Tongue (tissue), 3 donors: ENCODE measurements at places on chromosomes 5 and 9.

GRCh38 chr5:126300293-126300692, 122.9 kb upstream of the GRAMD2B start:
- DNase-seq = no peak

DNA sequence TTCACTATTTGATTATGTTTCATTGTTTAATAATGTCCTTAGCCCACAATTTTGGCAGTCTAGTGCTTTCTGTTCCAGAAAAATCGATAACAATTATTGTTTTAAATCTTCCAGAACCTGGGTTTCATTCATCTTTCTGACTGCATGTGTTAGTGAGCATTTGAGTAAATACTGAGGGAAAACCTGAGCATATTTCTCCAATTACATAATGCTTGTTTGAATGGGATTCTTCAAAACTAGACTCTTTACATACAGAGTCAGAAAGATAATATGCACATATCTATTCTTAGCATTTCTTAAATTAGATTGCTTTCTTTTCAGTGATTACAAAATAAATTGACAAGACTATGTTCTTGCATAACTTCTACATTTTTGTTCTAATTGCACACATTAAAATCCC, 21.9 kb downstream of the GABRA6 start:
- DNase-seq = no peak

GRCh38 chr9:81461196-81461595, 228.2 kb downstream of the TLE1 start:
- no peak for DNase-seq

- DNase-seq = no peak
Observed at GRCh38 chr5:111229871-111230810, 6.0 kb downstream of the CAMK4 start.

- DNase-seq = no peak
Observed at GRCh38 chr5:87570366-87570765, 157.6 kb upstream of the CCNH start.

GRCh38 chr5:181088289-181088688, 42.7 kb downstream of the OR2V1 start:
- DNase-seq = no peak

DNA sequence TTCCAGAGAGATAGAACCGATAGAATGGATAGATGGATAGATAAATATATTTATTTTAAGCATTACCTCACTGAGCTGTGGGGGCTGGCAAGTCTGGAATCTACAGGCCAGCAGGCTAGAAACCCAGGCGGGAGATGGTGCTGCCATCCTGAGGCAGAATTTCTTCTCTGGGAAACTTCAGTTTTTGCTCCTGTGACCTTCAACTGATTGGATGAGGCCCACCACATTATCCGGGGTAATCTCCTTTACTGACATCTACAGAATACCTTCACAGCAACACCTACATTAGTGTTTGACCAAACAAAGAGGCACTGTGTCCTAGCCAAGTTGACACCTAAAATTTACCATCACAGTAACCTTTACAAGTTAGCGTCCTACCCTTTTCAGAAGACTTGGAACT, 29.2 kb upstream of the TENT4A start:
- no peak for DNase-seq

DNA sequence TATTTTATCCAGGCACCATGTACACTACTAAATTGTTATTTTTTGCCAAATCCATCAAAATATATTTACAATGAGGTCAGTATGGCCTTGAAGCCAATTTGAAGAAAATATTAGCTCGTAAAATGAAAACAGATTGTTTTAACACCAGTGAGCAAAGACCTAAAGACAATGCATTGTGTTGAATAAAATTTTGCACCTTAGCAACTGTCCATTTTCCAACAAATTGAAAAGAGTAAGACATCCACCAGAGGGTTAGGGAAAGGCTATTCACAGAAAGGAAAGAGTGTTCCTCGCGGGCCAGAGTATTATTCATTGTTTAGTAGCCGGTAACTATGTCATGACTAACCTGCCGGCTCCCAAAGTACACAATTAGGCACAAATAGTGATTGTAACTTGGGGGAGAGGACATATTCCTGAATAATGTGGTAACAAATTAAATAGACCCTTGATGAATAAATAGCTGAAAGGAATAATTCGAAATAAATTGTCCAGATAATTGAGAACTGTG, 213.3 kb downstream of the DNAH5 start:
- no peak for DNase-seq

GRCh38 chr5:97548739-97549080, 365.7 kb upstream of the RIOK2 start:
- DNase-seq = no peak

DNA sequence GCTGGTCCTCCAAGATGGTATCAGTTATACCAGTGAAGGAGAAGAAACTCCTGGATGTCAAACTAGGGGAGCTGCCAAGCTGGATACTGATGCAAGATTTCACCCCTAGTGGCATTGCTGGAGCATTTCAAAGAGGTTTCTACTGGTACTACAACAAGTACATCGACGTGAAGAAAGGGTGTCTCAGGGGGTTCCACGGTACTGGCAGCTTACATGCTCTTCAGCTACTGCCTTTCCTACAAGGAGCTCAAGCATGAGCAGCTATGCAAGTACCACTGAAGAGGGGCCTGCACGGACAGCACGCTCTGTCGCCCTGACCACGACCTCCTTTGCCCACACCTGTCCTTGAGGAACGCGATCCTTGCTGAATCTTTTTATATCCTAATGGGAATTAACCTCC, 19.5 kb downstream of the ACTL7B start:
- DNase-seq = no peak

- DNase-seq = no peak
Observed at GRCh38 chr5:101429241-101429640, 526.2 kb upstream of the ST8SIA4 start.

- DNase-seq = no peak
Observed at GRCh38 chr5:81136557-81136956, 96.6 kb upstream of the CKMT2 start.

DNA sequence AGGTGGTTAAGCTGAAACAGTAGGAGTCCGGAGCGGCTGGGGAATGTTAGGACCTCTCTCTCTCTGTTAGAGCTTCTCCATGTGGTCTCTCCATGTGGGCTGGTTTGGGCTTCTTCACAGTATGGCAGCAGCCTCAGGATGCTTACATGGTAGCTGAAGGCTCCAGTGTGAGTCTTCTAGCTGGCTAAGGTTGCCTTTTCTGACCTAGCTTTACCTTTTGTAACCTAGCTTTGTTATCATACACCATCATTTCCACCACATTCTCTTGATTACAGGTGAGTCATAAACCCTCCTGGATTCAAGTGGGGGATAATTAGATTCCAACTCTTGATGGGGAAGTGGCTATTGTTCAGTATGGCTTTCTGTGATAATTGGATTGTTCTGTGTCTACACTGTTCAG, 98.5 kb downstream of the MTREX start:
- DNase-seq = no peak

GRCh38 chr5:142176255-142176654, 67.7 kb downstream of the NDFIP1 start:
- peak; percentile 5 for DNase-seq

- no peak for DNase-seq
Observed at GRCh38 chr9:129575818-129576217, 45.1 kb downstream of the C9orf50 start.

- DNase-seq = no peak
Observed at GRCh38 chr5:157593052-157593757, 17.6 kb upstream of the ADAM19 start.

- DNase-seq = peak; percentile 72
Observed at GRCh38 chr5:154276973-154277331, 86.4 kb downstream of the GALNT10 start.

- DNase-seq = peak; percentile 14
Observed at GRCh38 chr5:156819967-156820581, 30.0 kb upstream of the PPP1R2B start.

GRCh38 chr5:153429761-153430380, 60.6 kb upstream of the GRIA1 start:
- DNase-seq = no peak

GRCh38 chr5:132065351-132065937, 5.0 kb downstream of the IL3 start:
- peak; percentile 81 for DNase-seq

DNA sequence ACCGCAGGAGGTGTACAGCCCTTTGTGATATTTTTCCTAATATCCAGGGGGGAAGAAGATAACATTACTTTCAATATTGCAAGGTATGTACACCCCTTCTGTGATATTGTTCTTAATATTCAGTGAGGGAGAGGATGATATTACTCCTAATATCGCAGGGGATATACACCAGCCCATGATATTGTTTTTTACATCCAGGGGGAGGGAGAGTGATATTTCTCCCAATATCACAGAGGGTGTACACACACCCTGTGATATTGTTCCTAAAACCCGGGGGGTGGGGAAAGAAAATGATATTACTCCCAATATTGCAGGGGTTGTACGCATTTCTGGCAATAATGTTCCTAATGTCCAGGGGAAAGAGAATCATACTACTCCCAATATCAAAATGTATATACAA, 58.0 kb upstream of the SLC25A48 start:
- no peak for DNase-seq

DNA sequence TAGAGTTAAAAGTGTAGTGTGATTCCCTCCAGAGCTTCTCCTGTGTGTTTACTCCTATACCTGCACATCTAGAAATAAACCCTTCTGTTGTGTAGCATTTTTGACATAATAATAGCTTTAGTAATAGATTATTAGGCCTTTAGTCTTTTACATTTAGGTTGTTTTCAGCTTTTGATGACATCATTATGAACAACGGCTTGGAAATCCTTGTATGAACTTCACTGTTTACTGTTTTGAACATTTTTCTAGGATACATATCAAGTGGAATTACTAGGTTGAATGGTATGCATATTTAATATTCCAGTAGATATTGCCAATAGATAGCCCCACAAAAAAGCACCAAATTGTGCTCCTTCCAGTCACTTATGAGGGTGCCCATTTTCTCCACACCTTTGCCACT, 174.0 kb downstream of the ARHGAP26 start:
- no peak for DNase-seq

GRCh38 chr5:154198611-154199230, 8.2 kb downstream of the GALNT10 start:
- no peak for DNase-seq

- DNase-seq = peak; percentile 85
Observed at GRCh38 chr5:58922461-58923171, 339.7 kb downstream of the RAB3C start.

- no peak for DNase-seq
Observed at GRCh38 chr9:5630081-5630507, 1.2 kb downstream of the RIC1 start.

DNA sequence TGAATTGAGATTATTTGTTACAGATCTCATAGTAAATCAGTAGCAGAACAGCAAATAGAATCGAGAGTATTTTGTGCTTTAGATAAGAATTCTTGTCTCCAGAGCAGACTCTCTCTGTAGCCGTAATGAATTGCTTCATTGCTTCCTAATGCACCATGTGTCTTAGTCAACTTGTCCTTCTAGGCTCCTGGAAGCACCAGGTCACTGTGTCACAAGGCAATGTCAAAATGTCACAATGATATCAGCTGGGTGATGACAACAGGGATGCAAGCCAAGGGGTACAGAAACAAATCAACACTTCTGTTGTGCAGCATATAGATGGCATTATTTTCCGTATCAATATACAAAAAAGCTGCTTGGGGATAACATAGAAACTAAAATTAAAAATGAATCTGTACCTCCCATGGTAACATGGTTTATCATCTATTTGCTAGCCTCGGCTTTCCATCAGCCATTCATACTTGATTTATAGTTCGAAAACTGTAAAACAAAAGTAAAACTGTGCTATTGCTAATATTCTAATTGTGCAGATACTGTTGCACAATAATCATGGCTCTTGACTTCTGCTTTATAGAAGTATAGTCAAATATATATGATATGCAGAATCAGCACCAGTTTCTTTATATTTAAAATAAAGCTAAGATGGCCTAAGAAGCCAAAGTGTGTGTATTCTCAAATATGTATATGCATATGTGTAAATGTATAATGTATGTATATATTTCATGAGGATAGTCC, 435.9 kb upstream of the TLE4 start:
- DNase-seq = no peak
